ENCODE measurements at places on chromosomes 13 and 19.

- peak; percentile 53 for DNase-seq
Measured at GRCh38 chr19:49786376-49786820, 19.6 kb downstream of the AP2A1 start.

DNA sequence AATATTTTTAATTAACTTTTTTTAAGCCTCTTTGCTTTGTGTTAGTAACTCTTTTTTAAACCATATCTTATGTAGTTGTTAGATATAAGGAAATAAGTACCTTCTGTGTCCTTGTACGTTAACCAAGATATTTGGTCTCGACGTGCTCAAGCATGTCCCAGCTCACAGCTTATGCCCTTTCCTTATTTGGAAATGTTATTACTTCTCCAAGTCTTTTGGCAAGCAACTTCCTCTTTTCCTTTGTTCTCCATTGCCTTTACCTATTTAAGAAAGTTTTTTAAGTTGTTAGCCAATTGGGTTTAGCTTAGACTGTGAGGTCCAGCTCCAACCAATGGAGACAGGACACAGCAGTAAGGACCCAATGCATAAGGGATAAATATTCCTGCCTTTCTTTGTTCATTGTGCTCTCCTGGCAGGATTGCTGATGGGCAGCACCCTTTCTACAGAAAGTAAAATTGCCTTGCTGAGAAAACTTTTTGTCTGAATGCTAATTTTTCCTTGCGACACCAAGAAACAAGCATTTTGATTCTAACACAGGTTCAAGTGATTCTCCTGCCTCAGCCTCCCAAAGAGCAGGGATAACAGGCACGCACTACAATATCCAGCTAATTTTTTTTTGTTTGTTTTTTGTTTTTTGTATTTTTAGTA, 5.2 kb downstream of the DKKL1 start:
- DNase-seq = no peak

- peak; percentile 32 for DNase-seq
Measured at GRCh38 chr19:1161716-1162115, 12.4 kb downstream of the SBNO2 start.

- no peak for DNase-seq
Measured at GRCh38 chr13:53182724-53183123, 154.1 kb downstream of the OLFM4 start.

GRCh38 chr19:1655131-1655981, 2.9 kb upstream of the TCF3 start:
- DNase-seq = no peak

Data from IMR-90 (cell line).